Nucleus accumbens (tissue), 56 donors: ENCODE measurements at places on chromosomes 13 and 19.

- DNase-seq: no peak
These were observed 66.2 kb downstream of the DPY19L3 start for GRCh38 chr19:32471811-32472210.

DNA sequence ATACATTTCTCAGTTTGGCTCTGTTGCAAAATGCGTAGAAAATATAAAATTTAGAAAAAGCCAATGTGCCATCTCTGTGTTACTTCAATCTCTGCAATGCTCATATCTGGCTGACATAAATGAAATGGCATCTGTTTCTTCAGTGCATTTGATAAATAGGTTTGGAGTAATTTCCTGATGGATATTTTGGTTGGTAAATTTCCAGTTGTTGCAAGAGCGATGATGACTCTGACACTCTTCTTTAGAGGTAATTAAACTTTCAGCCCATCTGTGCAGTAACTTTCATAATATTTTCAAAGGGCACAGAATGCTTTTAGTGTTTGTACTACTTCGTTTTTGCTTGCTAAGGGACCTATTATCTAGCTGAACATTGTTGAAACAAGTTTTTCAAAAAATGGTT is 1286.4 kb downstream of the PCDH9 start:
- no peak for DNase-seq

DNA sequence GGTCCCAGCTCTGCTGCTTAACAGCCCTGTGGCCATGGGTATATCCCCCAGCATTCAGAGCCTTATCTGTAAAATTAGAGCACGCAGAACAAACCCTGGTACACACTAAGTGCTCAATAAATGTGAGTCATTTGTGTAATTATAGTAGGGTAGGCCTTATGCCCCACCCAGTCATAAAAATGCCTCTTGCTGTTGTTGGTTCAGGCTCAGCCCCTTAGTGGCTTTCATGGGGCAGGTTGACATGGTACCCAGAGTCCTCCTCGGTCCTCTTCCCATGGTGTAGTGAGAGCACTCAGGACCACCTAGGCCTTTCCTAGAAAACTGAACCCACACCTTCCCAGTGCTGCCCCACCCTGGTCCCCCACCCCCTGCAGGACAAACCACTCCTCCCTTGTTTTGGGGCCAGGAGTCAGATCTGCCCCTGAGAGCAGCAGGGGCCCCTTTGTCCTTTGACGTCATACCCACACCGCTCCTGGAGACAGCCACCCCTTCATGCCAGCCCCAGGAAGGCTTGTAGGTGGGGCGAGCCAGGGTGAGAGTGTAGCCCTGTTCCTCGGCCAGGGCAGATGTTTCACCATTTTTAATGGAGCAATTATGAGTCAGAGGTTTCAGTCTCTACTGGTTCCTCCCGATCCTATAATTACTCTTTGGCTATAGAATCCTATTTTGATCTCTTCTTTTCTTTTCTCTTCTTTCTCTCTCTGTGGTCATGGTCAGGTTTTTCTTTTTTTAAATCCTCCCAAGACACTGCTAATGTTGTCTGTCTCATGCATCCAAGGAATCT is 36.8 kb downstream of the ACTN4 start:
- no peak for DNase-seq

- peak; percentile 83 for DNase-seq
These were observed 4.2 kb downstream of the LIPE start for GRCh38 chr19:42422901-42423461.

- DNase-seq: no peak
These were observed 5.8 kb downstream of the ZNF221 start for GRCh38 chr19:43956827-43957226.

DNA sequence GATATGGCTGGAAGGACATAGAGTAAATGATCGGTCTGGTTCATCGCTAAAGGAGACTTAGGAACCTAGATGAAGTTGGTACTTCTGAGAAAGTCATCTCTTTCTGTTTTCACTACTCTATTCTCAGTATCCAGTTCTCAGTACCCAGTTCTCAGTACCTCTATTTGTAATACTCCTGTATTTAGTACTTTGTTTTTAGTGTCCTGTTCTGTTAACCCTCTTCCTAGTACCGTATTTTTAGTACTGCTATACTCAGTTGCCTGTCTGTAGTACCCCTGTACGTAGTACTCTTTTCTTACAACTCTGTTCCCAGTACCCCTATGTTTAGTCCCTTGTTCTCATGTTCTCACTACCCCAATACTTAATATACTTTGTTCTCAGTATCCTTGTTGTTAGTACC is 1.2 kb downstream of the RFXAP start:
- DNase-seq: no peak

- DNase-seq: no peak
These were observed 105.7 kb downstream of the KCTD15 start for GRCh38 chr19:33902395-33902794.

- DNase-seq: no peak
These were observed 11.8 kb upstream of the PRR20A start for GRCh38 chr13:57128909-57129308.

DNA sequence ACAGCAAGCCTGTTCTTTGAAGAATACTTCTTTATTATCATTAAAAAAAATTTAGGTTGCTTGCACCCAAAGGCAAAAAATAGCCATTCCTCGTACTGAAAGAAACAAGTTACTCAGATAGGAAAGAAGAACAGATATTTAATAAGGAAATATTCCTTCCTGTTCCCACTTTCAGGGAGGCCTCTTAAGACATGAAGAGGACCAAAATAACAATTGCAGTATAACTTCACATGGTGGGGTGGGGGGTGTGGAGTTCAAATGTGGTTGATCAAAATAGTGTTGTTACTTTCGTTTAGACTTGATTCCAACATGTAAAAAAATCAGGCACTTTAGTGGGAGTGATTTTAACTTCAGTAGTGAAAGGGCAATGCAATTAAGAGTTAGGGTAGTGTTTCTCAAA is 3.6 kb downstream of the RGCC start:
- DNase-seq: no peak
